ENCODE measurements at places on chromosomes 5 and 9. TPM values are rescaled to one million over a fixed set of nuclear protein-coding genes. Genes with fewer than 3 reads are reported as not detected.

Gene PJA2
- polyA plus RNA-seq: 33.7 TPM

Gene SPEF2
- polyA plus RNA-seq: 0.45 TPM

Gene FUT7
- not detected for polyA plus RNA-seq

Gene CA9
- polyA plus RNA-seq: 4.3 TPM

Gene RAPGEF6
- 10.4 TPM for polyA plus RNA-seq

Gene PPP1R26
- 10.1 TPM for polyA plus RNA-seq

Gene OR1L8
- polyA plus RNA-seq: 0.03 TPM

Gene IFNK
- polyA plus RNA-seq: not detected

Gene FST
- polyA plus RNA-seq: 6.0 TPM

Gene PDE6A
- polyA plus RNA-seq: 1.3 TPM

Gene LRRC70
- polyA plus RNA-seq: 4.9 TPM

Gene PCDHB2
- polyA plus RNA-seq: 0.72 TPM

Gene NUTM2F
- polyA plus RNA-seq: not detected

Gene TAL2
- 0.10 TPM for polyA plus RNA-seq

Gene BTNL3
- polyA plus RNA-seq: 162 TPM

Gene PCDHA8
- not detected for polyA plus RNA-seq

Gene RAI14
- polyA plus RNA-seq: 16.8 TPM

Gene REXO4
- 25.7 TPM for polyA plus RNA-seq

Gene DOCK8
- polyA plus RNA-seq: 2.2 TPM

Gene DEPDC1B
- 25.4 TPM for polyA plus RNA-seq

Gene PAPPA
- polyA plus RNA-seq: not detected

Gene HTR1A
- polyA plus RNA-seq: not detected

Gene C5orf58
- not detected for polyA plus RNA-seq

Gene EFNA5
- polyA plus RNA-seq: 1.7 TPM

Gene ZNF782
- polyA plus RNA-seq: 1.6 TPM

Gene NUTM2G
- not detected for polyA plus RNA-seq

Gene F2R
- polyA plus RNA-seq: 0.45 TPM

Gene ZDHHC11
- 4.9 TPM for polyA plus RNA-seq

Gene GRM6
- not detected for polyA plus RNA-seq

Gene CARTPT
- 1.4 TPM for polyA plus RNA-seq

Gene SPINK7
- 0.32 TPM for polyA plus RNA-seq
